HCEC 1CT (cell line): ENCODE measurements at places on chromosomes 2 and 18.

DNA sequence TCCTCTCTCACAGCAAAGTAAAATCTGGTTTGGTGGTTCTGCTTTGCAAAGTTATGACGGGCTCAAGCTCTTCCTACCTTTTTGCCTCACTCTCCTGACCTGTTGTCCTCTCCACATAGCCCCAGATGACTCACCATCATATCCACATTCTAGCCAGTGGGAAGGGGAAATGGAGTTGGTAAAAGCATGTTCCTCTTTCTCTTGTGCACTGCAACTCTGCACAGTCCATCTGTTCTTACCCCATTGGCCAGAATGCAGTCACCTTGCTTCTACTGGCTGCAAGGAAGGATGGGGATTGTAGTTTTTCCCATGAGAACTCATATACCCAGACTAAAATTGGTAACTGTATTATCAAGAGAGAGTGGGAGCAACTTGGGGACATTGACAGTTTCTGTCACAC, 50.4 kb upstream of the SMIM21 start:
- peak; percentile 16 for DNase-seq

DNA sequence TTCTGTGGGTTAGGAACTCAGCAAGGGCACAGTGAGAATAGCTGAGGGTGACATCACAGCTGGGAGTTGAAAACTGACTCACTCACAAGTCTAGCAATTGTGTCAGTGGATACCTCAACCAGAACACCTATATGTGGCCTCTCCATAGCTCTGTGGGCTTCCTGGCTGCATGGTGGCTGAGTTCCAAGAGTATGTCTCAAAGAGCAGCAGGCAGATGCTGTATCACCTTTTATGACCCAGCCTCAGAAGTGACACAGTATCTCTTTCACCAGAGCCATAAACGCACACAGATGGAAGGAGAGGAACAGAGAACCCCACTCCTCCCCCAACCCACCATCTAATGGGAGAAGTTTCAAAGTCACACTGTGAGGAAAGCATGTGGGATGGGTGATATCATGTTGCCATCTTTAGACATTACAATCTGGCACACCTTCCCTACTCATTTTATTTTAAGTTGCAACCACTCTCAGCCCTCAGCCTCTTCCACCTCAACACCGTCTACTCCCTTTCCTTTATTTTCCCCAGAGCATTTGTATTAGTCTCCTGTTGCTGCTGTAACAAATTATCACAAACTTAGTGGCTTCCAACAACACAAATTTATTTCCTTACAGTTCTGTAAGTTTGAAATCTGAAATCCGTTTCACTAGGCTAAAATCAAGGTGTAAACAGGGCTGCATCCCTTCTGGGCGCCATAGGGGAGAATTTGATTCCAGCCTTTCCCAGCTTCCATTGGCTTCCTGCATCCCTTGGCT, 134.6 kb upstream of the SPATS2L start:
- DNase-seq: peak; percentile 33

DNA sequence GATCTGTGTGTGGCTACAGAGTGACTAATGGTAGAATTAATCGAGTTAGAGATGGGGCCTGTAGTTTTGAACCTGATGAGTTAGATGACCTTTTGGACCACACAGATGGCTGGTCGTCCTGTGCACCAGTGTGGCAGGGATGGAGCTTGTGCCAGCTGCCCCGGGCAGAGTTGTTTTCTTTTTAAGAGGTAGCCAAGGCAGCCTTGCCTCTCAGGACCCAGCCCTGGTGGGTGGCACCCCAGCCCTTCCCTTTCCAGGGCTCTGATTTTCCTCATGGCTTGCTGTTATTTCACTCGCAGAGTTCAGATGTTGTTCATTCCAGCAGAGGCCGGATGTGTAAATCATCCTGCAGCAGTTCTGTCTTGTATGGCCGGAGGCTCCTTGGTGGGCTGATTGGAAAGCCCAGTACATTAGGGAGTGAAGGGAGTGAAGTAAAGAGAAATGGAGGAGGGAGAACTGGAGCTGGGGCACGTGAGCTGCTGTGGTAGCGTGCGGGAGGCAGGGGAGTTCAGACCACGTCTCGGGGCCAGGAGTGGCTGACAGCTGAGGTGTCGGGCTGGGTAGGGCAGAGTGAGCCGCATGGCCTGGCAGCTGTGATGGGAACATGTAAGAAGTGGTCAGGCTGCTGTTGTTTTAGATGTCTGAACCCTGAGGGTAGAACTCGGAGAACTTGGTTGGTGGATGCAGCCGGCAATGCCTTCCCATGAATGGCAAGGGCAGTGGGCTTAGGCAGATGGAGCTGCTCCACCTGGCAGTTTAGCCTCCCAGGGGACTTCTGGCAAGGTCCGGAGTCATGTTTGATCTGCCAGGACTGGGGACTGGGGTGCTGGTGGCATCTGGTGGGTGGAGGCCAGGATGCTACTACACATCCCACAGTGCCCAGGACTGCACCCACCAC, 28.8 kb downstream of the ASAP2 start:
- peak; percentile 71 for DNase-seq

DNA sequence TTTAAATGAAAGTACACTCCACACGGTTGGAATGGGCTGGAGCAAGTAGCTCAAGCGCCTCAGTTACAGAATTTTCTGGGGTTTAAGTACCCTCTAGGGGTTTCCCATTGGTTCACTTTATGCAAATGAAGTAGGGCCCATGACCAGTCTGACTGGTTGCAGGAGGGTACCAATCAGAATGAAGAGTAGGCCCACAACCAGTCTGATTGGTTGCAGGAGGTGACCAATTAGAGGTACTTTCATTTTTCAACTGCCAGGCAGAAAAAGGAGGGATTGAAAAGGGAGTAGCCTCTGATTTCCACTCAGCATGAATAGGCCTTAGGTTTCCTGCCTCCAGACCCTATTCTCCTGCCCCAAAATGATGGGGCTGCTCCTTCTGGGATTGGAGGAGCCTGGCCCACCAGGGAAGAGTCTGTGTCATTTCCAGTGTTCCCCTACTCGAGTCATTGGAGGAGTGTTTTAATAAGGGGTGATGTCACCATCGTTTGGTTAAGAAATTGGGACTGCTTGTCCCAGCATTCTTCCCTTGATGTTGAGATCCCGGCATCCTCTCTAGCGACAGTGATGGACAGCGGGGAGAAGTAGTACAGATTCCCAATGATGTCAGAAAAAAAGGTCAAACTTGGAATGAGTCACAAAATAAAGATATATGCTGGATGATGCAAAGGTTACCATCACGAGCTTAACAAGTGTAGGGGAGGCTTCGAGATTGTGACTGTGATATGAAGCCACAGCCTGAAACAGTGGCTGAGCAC, 210.4 kb downstream of the SH3BP4 start:
- no peak for DNase-seq

DNA sequence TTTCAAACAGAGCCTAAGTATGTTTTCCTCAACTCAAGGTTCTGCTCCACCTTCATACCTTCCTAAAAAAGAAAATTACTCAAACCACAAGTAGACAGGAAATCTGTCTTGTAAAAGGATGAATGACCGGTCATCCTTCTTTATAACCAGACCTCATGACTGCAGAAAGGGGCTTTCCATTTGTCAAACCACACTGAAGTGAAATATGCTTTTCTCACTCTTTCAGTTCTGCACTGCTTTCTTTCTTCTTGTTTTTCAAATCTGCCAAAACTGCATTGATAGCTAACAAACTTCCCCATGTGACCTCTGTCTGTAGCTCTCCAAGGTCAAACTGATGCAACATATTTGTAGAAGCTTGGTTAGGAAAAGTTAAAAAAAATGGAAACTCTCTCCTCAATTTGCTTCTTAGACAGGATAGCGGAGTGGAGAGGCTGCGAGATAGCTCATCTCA, 308.9 kb upstream of the CCDC68 start:
- no peak for DNase-seq

GRCh38 chr2:106068451-106068850, 125.7 kb downstream of the UXS1 start:
- DNase-seq: no peak

- no peak for DNase-seq
These were observed 1.5 kb upstream of the BOLA3 start for GRCh38 chr2:74149247-74149525.

DNA sequence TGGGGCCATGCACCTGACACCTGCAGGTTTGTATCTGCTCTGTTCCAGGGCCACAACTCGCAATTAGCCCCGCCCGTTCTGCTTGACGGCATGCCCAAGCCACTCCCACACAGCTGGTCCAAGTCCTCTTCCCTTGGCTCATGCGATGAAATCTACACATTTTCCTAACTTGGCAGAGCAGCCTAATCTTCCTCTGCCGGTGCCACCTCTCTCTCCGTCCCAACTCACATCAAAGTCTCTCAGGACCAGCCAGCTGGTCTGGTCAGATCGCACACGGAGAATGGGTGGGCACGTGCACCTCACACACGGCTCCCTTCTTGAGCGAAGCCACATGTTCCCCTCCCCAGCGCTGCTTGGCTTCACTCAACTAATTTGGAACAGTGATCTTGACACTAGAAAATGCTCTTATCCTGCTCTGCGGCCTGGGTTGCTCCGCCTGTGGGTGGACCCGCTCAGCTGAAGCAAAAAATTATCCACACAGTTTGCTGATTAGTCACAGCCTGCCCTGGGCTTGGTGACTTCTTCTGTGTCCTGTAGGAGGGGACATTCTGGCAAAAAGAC, 176.7 kb downstream of the NRP2 start:
- DNase-seq: no peak

GRCh38 chr2:30666266-30666874, 140.9 kb downstream of the CAPN13 start:
- DNase-seq: peak; percentile 100

- DNase-seq: no peak
These were observed 238.0 kb downstream of the FAM210A start for GRCh38 chr18:13488281-13488929.
